CD8-positive, alpha-beta memory T cell (primary cell): ENCODE measurements at places on chromosomes 13 and 19. TPM values are rescaled to one million over a fixed set of nuclear protein-coding genes. Genes with fewer than 3 reads are reported as not detected.

Gene ZNF85
- 13.4 TPM for total RNA-seq

Gene ELOF1
- total RNA-seq, result 62.7 TPM

Gene KCNK6
- total RNA-seq, result 11.1 TPM

Gene MATK
- 27.6 TPM for total RNA-seq

Gene USE1
- total RNA-seq, result 35.4 TPM

Gene TNFRSF19
- total RNA-seq, result not detected

Gene FREM2
- total RNA-seq, result not detected

Gene ZNF534
- total RNA-seq, result not detected

Gene RAP2A
- 18.3 TPM for total RNA-seq

Gene LILRB1
- total RNA-seq, result 1.0 TPM

Gene SLITRK1
- total RNA-seq, result not detected

Gene STAP2
- 6.1 TPM for total RNA-seq

Gene FIZ1
- 23.9 TPM for total RNA-seq

Gene PLPPR3
- not detected for total RNA-seq

Gene OR4F17
- total RNA-seq, result not detected

Gene VSTM2B
- not detected for total RNA-seq

Gene ZNF135
- 1.4 TPM for total RNA-seq

Gene FCAR
- total RNA-seq, result not detected

Gene TICAM1
- total RNA-seq, result 26.5 TPM

Gene IRGC
- total RNA-seq, result not detected

Gene ZNF154
- 6.5 TPM for total RNA-seq

Gene ZNF442
- total RNA-seq, result 2.5 TPM

Gene ZNF829
- 7.7 TPM for total RNA-seq

Gene AMER2
- not detected for total RNA-seq

Gene ATP1A3
- total RNA-seq, result 4.1 TPM

Gene ADGRE1
- 0.59 TPM for total RNA-seq

Gene THAP8
- 1.3 TPM for total RNA-seq

Gene ZIC2
- not detected for total RNA-seq

Gene SOHLH2
- not detected for total RNA-seq

Gene LHB
- total RNA-seq, result not detected

Gene SCAF1
- total RNA-seq, result 79.7 TPM

Gene EFNB2
- 0.22 TPM for total RNA-seq

Gene ZNF615
- 8.8 TPM for total RNA-seq

Gene S1PR4
- total RNA-seq, result 64.3 TPM

Gene PRR12
- 27.5 TPM for total RNA-seq

Gene LYPD5
- total RNA-seq, result 0.68 TPM

Gene C13orf42
- total RNA-seq, result not detected

Gene ACP7
- not detected for total RNA-seq

Gene SIAH3
- total RNA-seq, result 0.11 TPM
